Mesangial cell (primary cell): ENCODE measurements at places on chromosomes 16 and 17. TPM values are rescaled to one million over a fixed set of nuclear protein-coding genes. Genes with fewer than 3 reads are reported as not detected.

The CACNG1 gene
- not detected in 2 replicates for total RNA-seq

The CD300E gene
- not detected in 2 replicates for total RNA-seq

The CCL5 gene
- total RNA-seq, result not detected in 2 replicates

The HEATR9 gene
- not detected in 2 replicates for total RNA-seq

The TMEM114 gene
- not detected in 2 replicates for total RNA-seq
